Skin of body (tissue), 3 donors: ENCODE measurements at places on chromosomes 2 and 18.

GRCh38 chr2:149826471-149827125 lies 239.0 kb upstream of the MMADHC start:
- peak; percentile 12 for DNase-seq

GRCh38 chr2:241734208-241734466 lies 293 bp upstream of the D2HGDH start:
- DNase-seq: no peak

- no peak for DNase-seq
Observed at GRCh38 chr18:79963658-79964329, 649 bp upstream of the HSBP1L1 start.

- DNase-seq: no peak
Observed at GRCh38 chr2:86336675-86337243, 667 bp downstream of the REEP1 start.

DNA sequence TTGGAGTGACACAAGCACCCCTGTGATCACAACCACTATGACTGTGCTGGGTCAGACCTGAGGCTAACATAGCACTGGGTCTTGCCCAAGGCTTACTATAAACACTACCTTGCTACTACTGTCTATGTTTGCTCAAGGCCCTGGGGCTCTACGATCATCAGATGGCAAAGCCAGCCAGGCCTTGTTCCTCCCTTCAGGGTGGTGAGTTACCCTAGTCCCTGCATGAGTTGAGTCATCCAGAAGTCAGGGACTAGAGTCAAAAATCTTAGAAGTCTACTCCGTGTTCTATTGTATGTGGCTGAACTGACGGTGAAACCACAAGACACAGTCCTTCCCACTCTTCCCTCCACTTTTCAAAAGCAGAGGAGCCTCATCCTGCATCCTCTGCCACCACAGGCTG lies 551.2 kb upstream of the FSIP2 start:
- no peak for DNase-seq

GRCh38 chr18:63183952-63184770 lies 135.4 kb downstream of the BCL2 start:
- no peak for DNase-seq
